NCI-H345 (cell line): ENCODE measurements at places on chromosomes 2 and 18.

- DNase-seq, result no peak
Observed at GRCh38 chr2:158967114-158967730, 1.2 kb upstream of the TANC1 start.

DNA sequence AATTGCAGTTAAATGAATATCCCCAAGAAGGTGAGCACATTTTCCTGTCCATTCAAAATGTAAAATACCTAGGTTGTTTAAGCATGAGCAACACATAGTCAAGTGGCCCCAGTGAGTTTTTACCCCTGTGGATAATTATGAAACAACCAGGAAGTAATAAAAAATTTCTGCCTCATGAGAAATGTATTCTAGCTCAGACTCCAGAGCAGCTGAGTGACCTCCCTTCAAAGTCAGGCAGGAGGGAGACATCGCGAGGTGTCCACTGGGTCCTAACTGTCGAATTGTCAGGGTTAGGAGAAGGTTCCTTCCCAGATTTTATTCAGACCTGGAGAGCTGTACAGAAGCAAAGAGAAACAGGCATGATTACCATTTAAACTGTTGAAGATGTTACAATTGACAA, 416.6 kb upstream of the SMIM21 start:
- DNase-seq, result no peak

DNA sequence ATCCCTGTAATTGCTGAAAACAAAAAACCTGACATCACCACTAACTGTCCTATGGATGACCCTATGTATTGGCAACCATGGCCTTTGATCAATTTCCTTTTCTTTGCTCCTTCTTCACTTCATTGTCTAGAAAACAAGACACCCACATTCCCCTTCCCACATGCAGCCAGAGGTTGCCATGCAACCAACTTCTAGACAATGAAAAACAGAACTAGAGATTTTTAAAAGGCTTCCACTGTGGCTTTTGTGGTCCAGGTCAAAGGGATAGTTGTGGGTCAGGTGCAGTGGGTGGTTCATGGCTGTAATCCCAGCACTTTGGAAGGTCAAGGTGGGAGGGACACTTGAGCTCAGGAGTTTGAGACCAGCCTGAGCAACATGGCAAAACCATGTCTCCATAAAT, 139.3 kb upstream of the DOK6 start:
- DNase-seq, result no peak

- no peak for DNase-seq
Observed at GRCh38 chr2:44555700-44556099, 194.0 kb downstream of the CAMKMT start.

- DNase-seq, result no peak
Observed at GRCh38 chr18:4016391-4017049, 438.6 kb downstream of the DLGAP1 start.

DNA sequence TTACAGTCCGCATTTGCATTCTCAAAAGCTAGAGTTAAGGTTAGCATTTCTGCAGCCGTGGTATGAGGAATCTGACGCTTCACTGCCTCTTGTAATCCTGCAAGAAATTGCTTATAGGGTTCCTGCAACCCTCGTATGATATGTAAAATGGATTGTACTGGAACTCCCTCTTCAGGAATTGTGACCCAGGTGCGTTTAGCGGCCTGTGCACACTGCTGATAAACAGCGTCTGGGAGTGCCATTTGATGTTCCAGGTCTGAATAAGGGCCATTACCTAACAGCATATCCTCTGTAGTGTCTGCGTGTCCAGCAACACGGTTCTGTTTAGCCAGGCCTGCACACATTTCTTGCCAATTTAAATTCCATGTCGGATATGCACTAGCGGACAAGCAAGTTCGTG, 42.5 kb downstream of the CXCR4 start:
- DNase-seq, result no peak

- no peak for DNase-seq
Observed at GRCh38 chr2:627340-627709, 49.9 kb downstream of the TMEM18 start.

GRCh38 chr2:28412625-28413151, 20.0 kb downstream of the FOSL2 start:
- DNase-seq, result no peak

DNA sequence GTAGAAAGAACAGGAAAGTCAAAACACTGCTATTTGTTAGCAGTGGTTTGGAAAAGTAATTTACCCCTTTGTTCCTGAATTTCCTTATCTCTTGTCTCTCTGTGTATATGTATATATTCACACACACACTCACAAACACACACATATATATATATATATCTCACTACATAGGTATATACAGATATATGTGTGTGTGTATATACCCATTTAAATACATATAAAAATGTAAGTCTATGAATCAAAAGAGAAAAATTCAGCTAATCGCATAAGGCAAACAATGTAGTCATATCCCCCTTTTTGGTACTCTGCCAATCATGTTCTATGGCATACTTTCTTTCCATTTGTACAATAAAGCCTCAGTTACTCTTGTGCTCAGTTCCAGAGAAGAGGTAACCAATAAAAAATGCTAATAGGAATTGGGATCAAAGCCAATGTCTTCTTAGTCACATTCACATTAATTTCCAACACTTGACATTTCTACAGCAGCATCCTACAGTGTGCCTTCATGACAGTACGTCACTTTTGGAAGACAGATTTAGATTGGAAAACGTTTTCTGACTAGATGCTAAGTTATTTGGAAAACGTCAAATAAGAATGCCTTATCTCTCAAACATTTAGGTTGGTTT, 94.6 kb downstream of the MC4R start:
- no peak for DNase-seq

DNA sequence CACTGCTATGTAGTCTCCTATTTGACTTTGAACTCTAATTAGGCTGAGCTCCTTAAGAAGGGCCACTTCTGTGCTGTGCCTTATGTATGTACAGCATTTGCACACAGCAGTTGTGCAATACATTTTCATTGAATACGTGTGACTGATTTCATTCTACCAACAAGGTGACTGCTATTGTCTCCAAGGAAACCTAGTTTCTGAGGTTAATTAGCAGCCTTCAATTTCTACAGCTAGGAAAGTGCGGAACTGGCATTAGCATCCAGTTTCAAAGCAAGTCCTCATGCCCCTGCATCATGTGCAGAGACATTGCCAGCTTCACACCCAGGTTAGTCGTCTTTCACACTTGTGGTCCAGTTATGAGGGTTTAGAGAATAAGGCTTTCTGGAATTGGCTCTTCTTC, 58.6 kb downstream of the NCK2 start:
- no peak for DNase-seq

DNA sequence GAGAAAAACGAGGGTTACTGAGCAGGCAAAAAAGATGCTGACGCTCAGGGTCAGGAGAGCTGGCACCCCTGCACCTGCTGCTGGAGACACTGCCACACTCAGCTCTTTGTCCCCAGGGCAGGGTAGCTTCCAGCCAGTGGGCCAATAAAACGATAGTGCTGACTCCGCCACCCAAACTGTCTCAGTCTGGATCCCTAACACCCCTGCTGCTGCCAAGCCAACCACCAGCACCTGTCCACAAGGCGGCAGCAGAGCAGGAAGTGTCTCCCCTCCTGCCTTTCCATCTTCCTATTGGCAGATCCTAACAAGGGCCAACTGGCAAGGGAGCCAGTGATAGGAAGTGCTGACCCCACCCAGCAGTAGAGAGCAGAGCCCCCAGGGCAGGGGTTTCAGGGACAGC, 531.5 kb upstream of the SALL3 start:
- DNase-seq, result peak; percentile 23

DNA sequence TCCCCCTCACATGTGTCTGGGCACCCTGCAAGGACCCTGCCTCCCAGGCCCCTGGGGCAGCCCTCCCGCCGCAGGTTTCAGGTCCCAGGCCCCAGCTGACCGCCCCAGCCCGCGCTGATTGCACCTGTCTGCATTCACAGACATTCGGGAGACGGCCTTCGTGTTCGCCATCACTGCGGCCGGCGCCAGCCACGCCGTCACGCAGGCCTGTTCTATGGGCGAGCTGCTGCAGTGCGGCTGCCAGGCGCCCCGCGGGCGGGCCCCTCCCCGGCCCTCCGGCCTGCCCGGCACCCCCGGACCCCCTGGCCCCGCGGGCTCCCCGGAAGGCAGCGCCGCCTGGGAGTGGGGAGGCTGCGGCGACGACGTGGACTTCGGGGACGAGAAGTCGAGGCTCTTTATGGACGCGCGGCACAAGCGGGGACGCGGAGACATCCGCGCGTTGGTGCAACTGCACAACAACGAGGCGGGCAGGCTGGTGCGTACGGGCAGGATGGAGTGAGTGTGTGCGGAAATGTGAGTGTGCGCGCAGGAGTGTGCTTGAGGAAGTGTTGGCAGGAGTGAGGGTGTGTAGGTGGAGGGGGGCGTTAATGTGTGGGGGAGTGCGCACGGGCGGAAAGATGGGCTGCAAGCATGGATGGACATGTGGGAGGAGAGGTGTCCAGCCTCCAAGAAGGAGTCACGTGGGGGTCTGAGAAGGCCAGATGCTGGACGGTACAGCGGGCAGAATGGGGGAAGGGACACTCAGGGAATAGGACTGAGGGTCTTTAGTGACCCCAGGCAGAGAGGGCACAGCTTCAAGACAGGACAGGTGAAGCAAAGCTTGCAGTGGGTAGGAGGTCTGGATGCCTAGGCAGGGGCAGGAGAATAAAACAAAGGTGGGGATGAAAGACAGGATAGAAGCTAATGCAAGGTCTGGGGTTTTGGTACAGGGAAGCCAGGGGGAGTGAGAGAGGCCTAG, 9.0 kb upstream of the WNT10A start:
- DNase-seq, result no peak

DNA sequence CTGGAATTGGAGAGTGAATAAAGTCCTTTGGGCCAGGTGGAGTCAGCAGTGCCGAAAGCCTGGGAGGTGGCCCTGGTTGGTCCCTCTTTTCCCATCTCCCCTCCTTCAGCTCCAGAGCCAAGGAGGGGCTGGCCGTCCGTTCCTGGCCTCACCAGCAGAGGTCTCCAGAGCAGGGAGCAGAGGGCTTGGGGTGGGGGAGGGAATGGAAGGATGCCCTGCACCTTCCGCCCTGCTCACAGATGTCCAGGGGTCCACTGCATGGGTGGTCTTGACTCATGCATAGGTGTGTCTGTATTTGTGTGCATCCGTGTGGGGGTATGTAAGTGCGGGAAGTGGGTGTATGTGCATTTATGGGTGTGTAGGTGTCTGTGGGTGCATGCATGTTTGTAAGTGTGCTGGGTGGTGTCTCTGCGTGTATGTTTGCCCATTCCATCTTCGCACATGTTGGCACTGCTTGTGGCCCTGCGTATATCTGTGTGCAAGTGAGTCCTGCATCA, 201.8 kb downstream of the ZFP36L2 start:
- DNase-seq, result peak; percentile 30

DNA sequence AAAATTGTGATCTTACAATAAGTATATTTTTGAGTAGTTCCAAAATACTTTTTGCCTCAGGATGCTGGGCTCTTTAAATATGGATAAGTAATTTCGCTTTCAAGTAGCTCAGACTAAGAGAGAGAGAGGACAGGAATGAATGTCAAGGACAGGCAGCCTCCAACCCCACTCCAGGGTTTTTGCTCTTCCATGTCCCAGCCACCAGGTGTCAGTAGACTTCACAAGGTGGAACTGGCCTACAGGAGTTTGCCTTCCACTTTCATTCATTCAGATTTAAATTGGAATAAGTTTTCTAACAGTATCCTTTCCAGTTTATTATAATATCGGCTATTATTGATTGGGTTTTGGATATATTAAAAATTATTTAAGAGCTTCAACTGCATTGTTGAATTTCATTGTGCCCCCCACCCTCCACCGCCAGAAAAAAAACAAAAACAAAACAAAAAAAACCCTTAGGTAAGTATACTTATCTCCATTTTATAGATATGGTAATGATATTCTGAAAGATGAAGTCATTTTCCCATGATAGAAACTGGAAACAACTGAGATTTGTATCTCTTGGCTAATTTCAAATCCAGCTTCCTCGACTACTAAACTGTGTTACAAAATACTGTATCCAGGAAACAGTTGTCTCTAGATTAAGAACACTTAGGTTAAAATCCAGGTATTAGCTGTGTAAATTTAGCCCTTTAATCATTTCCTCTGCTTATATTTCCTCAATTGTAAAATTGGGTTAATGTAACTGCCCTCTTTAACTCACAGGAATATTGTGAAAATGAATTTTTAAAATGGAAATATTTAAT, 793.1 kb downstream of the ERBB4 start:
- peak; percentile 72 for DNase-seq

- no peak for DNase-seq
Observed at GRCh38 chr2:214203214-214203613, 207.6 kb upstream of the VWC2L start.
